ENCODE measurements at places on chromosomes 1 and 21.
A peak's percentile ranks its signal among the peaks of the same experiment; 100 is the strongest.

DNA sequence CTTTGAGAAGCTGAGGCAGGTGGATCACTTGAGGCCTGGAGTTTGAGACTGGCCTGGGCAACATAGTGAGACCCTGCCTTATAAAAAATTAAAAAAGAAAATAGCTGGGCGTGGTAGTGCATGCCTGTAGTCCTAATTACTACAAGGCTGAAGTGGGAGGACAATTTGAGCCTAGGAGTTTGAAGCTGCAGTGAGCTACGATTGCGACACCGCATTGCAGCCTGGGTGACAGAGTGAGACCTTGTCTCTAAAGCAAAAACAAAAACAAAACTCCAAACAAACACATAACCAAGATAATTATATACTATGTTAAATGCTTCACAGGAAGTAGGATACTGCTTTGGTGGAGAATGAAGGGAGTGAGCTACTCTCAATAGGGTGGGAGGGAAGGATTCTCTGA lies 5.4 kb upstream of the PAFAH2 start:
- DNase-seq, result no peak
- H3K27me3 ChIP-seq, result no peaks in the 10 kb centered on the region
- no peak overlapping the region for H3K27ac ChIP-seq
- H3K4me1 ChIP-seq, result peaks cover 20% of the 10 kb centered on the region
- no peaks in the 10 kb centered on the region for H3K36me3 ChIP-seq

GRCh38 chr1:41525891-41526587 lies 41.6 kb upstream of the EDN2 start:
- H3K36me3 ChIP-seq, result peaks cover 36% of the 10 kb centered on the region
- no peak for DNase-seq
- H3K27ac ChIP-seq, result no peak overlapping the region
- no peaks in the 10 kb centered on the region for H3K27me3 ChIP-seq
- no peak overlapping the region for H3K4me3 ChIP-seq
- H3K4me1 ChIP-seq, result no peaks in the 10 kb centered on the region

DNA sequence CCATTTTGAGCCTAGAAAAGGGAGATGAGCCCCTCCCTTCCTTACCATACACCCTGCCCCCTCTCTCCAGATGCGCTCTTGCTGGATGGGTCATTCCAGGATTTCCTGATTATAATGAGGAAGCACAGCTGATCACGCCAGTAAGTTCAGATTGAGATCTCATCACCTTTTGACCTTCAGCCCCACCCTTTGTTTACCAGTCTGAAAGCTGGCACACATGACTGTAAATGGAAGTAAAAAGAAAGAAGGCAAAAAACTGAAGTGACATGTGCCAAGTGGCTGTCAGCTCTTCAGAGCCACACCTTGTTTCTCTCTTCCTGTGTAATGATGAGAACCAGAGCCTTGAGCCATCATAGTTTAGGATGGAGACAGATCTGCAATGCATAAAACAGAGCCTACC lies 27.9 kb downstream of the S1PR1 start:
- H3K27me3 ChIP-seq, result no peaks in the 10 kb centered on the region
- peak overlapping the region; percentile 2 for H3K4me3 ChIP-seq
- H3K27ac ChIP-seq, result no peak overlapping the region
- peak; percentile 54 for DNase-seq

DNA sequence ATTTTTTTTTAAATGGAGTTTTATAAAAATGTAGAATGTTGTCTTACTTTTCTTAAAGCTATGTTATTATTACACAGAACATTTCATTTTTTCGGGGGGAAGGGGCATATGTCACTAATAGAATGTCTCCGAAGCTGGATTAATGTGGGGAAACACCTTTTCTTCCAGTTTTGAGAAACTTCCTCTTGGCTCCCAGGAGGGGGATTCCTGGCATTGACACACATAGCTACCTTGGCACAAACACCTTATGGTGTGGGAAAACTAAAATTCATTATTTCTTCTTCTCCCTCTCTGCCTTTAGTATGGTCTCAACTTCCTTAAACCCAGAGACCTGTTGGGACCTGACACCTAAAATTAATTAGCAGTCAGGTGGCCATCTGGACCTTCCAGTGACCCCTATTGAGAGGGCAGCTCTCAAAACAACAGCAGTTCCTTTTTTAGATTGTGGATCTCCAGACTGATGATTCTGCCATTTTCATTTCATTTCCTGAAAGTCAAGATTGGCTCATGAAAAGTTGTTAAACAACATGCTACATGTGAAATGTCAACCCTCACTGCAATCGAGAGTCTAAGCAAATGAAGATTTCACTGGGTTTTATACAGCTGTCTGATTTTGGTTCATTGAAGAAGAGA lies 70.1 kb upstream of the EDEM3 start:
- DNase-seq, result peak; percentile 74
- H3K27ac ChIP-seq, result no peak overlapping the region
- H3K4me1 ChIP-seq, result peaks cover 33% of the 10 kb centered on the region
- H3K36me3 ChIP-seq, result peaks cover 27% of the 10 kb centered on the region
- no peak overlapping the region for H3K4me3 ChIP-seq
- no peaks in the 10 kb centered on the region for H3K27me3 ChIP-seq

- no peak overlapping the region for H3K27ac ChIP-seq
- H3K4me1 ChIP-seq, result no peaks in the 10 kb centered on the region
- no peaks in the 10 kb centered on the region for H3K27me3 ChIP-seq
- no peak for DNase-seq
- no peaks in the 10 kb centered on the region for H3K36me3 ChIP-seq
Measured at GRCh38 chr1:167175901-167176300, 44.8 kb upstream of the POU2F1 start.

DNA sequence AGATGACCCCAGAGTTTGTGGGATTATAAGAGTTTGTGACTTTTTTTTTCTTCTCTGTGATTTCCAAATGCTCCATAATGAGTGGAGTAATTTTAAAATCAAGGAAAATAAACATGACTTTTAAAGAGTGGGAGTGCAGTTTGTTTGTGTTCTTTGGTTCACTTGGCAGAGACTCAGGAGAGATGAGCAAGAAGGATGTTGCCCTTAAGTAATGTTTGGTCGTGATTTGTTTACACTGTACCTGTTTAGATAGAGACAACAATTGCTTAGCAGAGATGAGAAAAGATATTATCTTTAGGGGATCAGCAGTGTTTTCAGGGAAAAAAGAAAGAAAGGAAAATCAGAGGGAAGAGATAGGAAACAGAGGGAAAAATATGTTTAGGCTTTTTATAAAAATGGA lies 170.8 kb downstream of the ADSS2 start:
- H3K27ac ChIP-seq, result no peak overlapping the region
- no peaks in the 10 kb centered on the region for H3K27me3 ChIP-seq
- DNase-seq, result no peak
- no peaks in the 10 kb centered on the region for H3K36me3 ChIP-seq

- no peaks in the 10 kb centered on the region for H3K4me1 ChIP-seq
- H3K27me3 ChIP-seq, result peaks cover 2% of the 10 kb centered on the region
- DNase-seq, result no peak
- H3K36me3 ChIP-seq, result no peaks in the 10 kb centered on the region
- H3K4me3 ChIP-seq, result no peak overlapping the region
Measured at GRCh38 chr1:63277195-63278192, 44.9 kb upstream of the FOXD3 start.

DNA sequence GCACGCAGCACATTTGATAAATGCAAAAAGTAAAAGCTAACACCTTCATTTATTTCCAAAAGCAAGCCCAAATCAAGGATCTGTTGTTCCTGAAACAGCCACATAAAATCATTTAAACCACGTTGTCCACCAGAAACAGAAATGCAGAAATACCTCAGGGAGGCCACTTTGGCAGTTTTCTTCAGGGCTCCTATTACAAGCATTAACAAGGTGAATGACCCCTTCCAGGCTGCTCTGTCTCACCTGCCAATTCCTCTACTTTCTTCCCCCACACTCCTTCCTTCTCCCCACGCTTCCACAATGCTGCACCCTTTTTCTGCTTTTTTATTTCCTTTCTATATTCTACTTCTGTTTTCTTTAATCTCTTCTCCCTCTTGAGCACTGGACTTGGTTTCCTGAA lies 55.0 kb upstream of the PTGFRN start:
- peak overlapping the region; percentile 77 for H3K27ac ChIP-seq
- no peaks in the 10 kb centered on the region for H3K27me3 ChIP-seq
- no peaks in the 10 kb centered on the region for H3K36me3 ChIP-seq
- peaks cover 29% of the 10 kb centered on the region for H3K4me1 ChIP-seq

GRCh38 chr1:176803596-176803995 lies 340.6 kb downstream of the PAPPA2 start:
- H3K4me3 ChIP-seq, result no peak overlapping the region
- no peaks in the 10 kb centered on the region for H3K36me3 ChIP-seq
- H3K27me3 ChIP-seq, result no peaks in the 10 kb centered on the region
- H3K27ac ChIP-seq, result no peak overlapping the region

DNA sequence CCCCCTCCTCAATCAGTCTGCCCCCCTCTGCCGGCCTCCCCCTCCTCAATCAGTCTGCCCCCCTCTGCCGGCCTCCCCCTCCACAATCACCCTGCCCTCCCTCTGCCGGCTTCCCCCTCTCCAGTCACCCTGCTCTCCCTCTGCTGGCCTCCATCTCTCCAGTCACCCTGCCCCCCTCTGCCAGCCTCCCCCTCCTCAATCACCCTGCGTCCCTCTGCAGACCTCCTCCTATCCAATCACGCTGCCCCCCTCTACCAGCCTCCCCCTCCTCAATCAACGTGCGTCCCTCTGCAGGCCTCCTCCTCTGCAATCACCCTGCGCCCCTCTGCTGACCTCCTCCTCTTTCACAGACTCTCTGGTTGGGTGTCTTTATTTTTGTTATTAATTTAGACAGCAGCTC lies 11.5 kb upstream of the C1orf198 start:
- no peak overlapping the region for H3K27ac ChIP-seq
- H3K4me3 ChIP-seq, result no peak overlapping the region
- H3K4me1 ChIP-seq, result no peaks in the 10 kb centered on the region
- no peaks in the 10 kb centered on the region for H3K36me3 ChIP-seq
- no peak for DNase-seq

DNA sequence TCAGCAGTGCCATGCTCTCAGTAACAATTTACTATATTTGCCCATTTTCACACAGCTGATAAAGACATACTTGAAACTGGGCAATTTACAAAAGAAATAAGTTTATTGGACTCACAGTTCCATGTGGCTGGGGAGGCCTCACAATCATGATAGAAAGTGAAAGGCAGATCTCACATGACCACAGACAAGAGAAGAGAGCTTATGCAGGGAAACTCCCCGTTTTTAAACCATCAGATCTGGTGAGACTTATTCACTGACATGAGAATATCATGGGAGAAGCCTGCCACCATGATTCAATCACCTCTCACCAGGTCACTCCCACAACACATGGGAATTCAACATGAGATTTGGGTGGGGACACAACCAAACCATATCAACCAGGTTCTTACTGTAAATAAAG lies 112.1 kb upstream of the C1orf87 start:
- H3K36me3 ChIP-seq, result no peaks in the 10 kb centered on the region
- no peak for DNase-seq
- H3K4me1 ChIP-seq, result no peaks in the 10 kb centered on the region
- H3K27me3 ChIP-seq, result no peaks in the 10 kb centered on the region
- H3K27ac ChIP-seq, result no peak overlapping the region

DNA sequence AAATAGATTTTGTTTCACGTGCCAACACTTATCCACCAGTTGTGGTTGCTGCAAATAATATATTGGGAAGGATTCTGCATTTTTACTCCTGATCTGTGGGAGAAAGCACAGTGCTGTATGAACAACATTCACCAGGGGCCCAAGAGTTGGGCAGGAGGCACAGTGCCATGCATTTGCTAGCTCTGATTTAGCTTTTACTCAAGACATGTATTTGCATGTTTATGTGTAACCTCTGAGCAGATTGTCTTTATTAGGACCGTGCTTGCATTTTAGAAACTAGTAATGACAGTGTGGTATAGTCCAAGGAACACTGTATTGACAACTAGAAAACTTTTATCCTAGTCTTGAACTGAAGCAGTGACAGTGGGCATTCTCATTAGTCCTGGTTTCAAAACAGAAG lies 133.9 kb upstream of the B3GALT2 start:
- no peaks in the 10 kb centered on the region for H3K27me3 ChIP-seq
- no peak overlapping the region for H3K27ac ChIP-seq
- no peak overlapping the region for H3K4me3 ChIP-seq
- H3K4me1 ChIP-seq, result no peaks in the 10 kb centered on the region

GRCh38 chr1:43354936-43355335 lies 3.8 kb upstream of the CDC20 start:
- DNase-seq, result no peak
- peaks cover 1% of the 10 kb centered on the region for H3K36me3 ChIP-seq
- no peak overlapping the region for H3K27ac ChIP-seq
- no peaks in the 10 kb centered on the region for H3K27me3 ChIP-seq

DNA sequence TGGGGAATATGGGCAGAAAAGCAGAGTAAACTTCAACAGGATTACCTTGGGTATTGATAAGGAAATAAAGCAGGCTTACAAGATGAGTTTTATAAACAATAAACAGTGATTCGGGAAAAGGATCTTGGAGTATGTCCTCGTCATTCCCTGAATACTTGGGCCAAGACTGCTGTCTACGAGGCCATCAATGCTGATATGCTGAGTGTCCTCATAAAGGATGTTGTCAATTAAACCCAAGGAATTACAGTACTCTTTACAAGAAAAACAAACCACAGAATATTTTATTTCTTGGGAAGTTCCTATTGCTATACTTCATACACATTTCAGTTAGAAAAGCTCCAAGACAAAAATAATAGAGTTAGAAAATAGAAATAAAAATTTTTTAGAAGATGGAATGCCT lies 34.9 kb downstream of the ATP1B1 start:
- DNase-seq, result no peak
- no peaks in the 10 kb centered on the region for H3K4me1 ChIP-seq
- H3K27ac ChIP-seq, result no peak overlapping the region
- H3K4me3 ChIP-seq, result no peak overlapping the region

- no peaks in the 10 kb centered on the region for H3K27me3 ChIP-seq
- no peak overlapping the region for H3K4me3 ChIP-seq
- no peak overlapping the region for H3K27ac ChIP-seq
- no peaks in the 10 kb centered on the region for H3K4me1 ChIP-seq
- H3K36me3 ChIP-seq, result no peaks in the 10 kb centered on the region
Measured at GRCh38 chr1:174296309-174296708, 137.0 kb downstream of the RABGAP1L start.

DNA sequence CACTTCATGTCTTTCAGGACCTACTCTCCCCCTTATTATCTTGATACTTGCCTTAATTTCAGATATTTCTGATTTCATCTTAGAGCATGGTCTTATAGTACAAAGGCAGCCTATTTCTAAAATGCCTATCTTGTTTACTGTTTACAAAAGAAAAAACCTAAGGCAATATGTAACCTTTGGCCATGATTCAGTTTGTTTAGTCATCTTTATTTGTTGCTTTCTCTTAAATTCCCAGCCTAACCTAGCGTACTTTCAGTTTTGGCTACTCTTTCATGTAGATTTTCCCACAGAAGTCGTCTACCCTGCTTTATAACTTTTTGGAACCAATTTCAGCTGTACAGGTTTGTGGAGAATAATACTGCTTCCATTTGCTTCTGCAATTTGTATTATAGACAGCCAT lies 81.8 kb downstream of the KIF1B start:
- H3K27me3 ChIP-seq, result no peaks in the 10 kb centered on the region
- no peak overlapping the region for H3K27ac ChIP-seq
- peaks cover 64% of the 10 kb centered on the region for H3K36me3 ChIP-seq
- H3K4me1 ChIP-seq, result no peaks in the 10 kb centered on the region

GRCh38 chr1:173802961-173803360 lies 21.5 kb upstream of the DARS2 start:
- H3K27me3 ChIP-seq, result no peaks in the 10 kb centered on the region
- H3K4me3 ChIP-seq, result no peak overlapping the region
- no peak overlapping the region for H3K27ac ChIP-seq
- H3K4me1 ChIP-seq, result no peaks in the 10 kb centered on the region
- no peak for DNase-seq
